COLO829 (cell line): ENCODE measurements at places on chromosomes 4 and X.

DNA sequence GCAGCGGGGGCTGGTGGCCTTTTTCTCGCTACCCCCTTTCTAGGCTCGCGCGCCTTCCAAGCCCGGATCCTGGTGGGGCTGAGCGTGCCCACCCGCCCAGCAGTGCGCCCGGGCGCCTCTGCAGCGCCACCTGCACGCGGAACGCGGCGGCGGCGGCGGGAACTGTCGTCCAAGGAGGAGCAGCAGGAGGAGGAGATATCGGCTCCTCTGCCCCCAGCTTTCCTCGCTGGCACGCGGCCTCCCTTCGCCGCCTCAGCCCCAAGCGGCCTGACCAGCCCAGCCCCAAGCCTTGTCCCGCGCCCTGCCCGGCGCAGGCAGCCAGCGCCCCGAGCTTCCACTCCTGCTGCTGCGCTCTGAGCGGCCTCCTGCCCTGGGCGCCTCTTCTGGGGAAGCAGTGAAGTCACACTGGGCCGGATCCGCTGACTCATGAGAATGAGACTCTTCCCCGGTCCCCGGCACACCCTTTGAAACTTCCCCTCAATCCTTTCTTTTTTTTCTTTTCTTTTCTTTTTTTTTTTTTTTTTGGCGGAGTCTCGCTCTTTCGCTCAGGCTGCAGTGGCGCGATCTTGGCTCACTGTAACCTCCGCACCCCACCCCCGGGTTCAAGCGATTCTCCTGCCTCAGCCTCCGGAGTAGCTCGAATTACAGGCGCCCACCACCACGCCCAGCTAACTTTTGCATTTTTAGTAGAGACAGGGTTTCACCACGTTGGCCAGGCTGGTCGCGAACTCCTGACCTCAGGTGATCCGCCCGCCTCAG, 10.6 kb upstream of the ELF4 start:
- peak; percentile 70 for DNase-seq

GRCh38 chr4:100295792-100296191, 105.5 kb upstream of the DDIT4L start:
- DNase-seq: no peak

DNA sequence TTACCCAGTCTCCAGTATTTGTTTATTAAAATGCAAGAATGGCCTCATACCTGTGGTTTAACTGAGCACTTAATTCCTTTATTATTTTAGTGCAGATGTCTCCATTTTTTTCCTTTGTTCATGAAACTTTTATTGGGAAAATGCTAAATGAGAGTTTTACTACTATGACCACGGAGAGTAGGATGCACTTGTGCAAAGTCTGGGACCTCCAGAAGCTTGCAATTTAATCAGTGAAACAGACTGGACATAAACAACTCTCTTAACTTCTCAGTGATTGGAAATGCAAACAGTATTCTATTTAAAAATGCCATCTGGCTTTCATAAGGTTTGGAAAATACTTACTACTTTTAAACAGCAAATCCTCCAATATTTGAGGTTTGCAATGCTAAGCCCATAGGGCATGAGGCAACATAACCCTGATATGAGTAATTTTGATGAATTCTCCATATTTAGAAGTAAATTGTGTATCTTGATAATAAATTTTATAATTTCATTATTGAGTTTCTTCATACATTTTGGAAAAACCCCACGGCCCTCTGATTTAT, 718.7 kb upstream of the MAGEB2 start:
- no peak for DNase-seq

DNA sequence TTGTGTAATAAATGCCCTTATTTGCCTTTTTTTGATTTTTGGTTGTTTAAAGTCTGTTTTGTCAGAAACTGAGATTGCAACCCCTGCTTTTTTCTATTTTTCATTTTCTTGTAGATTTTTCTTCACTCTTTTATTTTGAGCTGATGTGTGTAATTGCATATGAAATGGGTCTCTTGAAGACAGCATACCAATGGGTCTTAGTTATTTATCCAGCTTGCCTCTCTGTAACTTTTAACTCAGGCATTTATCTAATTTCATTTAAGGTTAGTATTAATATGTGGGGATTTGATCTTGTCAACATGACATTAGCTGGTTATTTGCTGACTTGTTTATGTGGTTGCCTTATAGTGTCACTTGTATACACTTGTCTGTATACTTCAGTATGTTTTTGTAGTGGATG, 378.0 kb downstream of the CPXCR1 start:
- no peak for DNase-seq

DNA sequence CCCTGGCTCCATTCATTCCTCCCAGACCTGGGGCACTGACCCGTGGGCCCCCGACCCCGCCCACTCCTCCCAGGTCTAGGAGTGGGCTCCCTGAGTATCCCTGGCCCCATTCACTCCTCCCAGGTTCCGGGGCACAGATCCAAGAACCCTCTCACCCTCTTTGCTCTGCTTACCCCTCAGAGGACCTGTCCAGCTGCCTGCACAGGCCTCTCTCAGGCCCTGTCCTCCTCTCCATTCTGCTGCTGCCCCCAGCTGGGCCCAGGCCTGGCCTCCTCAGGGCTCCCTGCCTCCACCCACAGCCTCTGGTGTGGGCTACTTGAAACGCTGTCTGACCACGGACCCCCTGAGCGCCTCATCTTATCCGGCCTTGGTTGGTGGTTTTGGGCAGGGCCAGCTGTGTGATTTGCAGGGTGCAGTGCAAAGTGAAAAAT, 217.7 kb upstream of the PSAPL1 start:
- DNase-seq: no peak

GRCh38 chr4:85298037-85298436, 176.9 kb upstream of the ARHGAP24 start:
- DNase-seq: no peak

GRCh38 chrX:112083624-112084326, 1.2 kb upstream of the TRPC5 start:
- DNase-seq: no peak

GRCh38 chr4:138759554-138759902, 256.1 kb upstream of the NOCT start:
- no peak for DNase-seq

GRCh38 chr4:3656416-3657356, 109.5 kb upstream of the ADRA2C start:
- no peak for DNase-seq

DNA sequence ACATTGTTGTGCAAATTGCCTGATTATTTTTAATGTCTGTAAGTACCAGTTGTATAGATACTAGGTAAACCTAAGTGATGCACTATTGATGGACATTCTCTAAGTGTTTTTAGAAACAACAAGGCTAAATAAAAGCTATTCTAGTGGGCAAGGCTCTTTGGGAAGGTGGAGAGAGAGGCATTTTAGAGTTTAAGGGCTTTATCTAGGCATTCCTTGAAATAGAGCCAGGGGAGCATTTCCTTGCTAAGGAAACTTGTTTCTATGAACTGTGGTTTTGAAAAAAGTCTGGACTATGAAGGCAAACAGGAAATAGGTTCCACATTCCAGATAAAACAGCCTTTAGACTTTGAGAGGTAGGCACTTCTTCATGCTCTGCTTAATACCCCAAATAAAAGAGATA, 23.8 kb downstream of the BMX start:
- no peak for DNase-seq

GRCh38 chr4:185992585-185992984, 76.4 kb upstream of the TLR3 start:
- no peak for DNase-seq

GRCh38 chrX:41033299-41033698, 51.9 kb upstream of the USP9X start:
- DNase-seq: no peak

DNA sequence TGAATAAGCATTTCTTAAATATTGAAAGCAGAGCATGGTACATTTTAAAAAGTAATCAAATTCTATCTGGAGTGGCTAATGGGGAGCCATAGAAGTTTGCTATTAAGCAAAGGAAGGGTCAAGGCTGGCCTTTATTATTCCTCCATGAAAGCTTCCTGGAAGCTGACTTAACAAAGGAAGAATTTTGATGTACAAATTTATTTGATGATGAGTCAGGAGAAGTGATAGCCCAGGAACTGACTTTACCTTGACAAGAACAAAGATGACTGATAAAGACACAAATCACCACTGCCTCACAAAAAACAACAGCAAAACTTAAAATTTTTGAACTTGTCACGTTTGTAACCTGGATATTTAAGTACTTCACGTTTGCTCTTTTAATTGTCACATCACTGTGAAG, 872.1 kb downstream of the PCDH7 start:
- DNase-seq: no peak

DNA sequence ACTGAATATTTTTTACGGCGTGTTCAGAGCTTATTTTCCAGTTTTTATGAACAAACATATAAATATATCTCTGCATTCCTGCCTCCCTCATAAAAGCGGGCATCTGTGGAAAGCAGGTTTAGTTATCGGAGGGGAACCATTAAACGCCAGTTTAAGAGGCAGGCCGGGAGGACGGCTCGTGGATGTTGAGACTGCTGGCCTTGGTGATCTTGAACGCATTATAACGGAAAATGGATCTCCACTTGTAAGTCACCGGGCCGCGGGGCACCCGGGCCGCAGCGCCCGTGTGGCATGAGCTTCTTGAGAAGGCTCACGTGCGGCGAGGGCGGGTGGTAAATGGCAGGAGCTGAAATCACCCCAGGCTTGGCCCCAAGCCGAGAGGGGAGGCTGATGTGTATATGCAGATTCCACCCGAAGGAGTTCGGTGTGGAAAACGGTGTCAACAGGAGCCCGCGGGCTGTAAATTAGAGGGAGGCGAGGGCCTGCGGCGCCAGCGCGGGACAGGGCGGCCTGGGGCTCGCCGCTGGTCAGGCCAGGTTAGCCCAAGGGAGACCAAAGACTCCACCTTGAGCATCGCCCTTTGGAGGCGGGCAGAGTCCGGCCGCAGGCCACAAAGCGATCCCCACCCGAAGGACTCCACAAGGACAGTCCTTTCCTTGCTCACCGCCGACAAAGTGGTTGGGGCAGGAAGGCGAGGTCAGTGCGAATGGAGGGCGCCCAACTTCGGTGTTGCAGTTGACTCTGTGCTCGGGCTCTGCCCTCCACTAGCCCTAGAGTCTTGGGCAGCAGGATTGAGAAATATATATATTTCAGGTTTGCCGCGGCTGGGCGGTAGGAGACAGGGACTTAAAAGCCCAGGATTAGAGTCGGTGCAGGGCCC, 1.3 kb upstream of the HAND2 start:
- no peak for DNase-seq

DNA sequence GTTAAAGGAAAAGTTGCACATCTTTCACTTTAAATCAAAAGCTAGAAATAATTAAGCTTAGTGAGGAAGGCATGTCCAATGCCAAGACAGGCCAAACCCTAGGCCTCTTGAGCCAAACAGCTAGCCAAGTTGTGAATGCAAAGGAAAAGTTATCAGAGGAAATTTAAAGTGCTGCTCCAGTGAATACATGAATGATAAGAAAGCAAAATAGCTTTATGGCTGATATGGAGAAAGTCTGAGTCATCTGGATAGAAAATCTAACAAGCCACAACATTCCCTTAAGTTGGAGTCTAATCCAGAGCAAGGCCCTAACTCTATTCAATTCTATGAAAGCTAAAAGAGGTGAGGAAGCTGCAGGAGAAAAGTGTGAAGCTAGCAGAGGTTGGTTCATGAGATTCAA, 23.8 kb downstream of the NPFFR2 start:
- no peak for DNase-seq

GRCh38 chrX:51866210-51866609, 27.2 kb upstream of the MAGED1 start:
- peak; percentile 54 for DNase-seq

- DNase-seq: no peak
Measured at GRCh38 chrX:148976571-148977400, 476.4 kb downstream of the AFF2 start.

GRCh38 chr4:181796502-181796901, 446.7 kb upstream of the TENM3 start:
- no peak for DNase-seq

DNA sequence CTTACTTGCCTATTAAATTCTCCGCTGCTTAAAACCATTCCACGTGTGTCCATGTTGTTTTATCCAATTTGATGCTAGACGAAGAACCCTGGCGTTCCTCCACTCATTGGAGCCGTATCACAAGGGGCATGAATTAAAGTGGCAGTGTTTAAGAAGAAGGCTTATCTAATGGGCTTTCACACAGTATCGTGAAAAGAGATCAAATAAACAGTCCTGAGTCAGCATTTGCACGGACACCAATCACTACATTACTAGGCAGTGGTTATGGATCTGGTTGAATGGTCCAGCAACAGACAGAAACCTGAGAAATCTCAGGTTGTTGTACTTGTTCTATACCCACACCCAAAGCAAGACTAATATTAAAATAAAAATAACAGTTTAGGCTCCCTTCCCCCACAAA, 671.6 kb downstream of the FAT4 start:
- no peak for DNase-seq

- DNase-seq: no peak
Measured at GRCh38 chr4:81498551-81499099, 26.9 kb upstream of the RASGEF1B start.

DNA sequence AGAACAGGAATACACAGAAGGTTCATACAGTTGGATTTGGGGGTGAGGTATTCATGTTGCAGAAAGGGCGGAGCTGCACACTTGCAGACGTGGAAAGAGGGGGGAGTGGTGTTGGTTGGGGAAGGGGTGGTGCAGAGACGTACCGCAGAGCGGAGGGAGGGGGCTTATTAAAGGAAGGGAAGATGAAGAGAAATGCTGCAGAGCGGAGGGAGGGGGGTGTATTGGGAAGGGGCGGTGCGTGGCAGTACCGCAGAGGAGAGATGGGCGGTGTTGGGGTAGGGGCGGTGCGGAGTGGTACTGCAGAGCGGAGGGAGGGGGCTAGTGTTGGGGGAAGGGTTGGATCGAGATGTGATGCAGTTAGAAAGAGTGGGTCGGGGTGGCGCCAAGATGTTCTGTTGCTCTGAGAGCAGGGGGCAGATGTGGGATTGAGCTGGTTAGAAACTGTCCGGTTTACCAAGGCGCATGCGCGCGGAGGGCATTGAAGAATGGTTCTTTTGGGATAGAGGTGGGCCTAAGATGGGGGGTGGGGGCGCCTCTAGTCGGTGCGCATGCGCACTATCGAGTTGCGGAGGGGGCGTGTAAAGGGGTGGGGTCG, 900 bp downstream of the TRO start:
- peak; percentile 33 for DNase-seq

DNA sequence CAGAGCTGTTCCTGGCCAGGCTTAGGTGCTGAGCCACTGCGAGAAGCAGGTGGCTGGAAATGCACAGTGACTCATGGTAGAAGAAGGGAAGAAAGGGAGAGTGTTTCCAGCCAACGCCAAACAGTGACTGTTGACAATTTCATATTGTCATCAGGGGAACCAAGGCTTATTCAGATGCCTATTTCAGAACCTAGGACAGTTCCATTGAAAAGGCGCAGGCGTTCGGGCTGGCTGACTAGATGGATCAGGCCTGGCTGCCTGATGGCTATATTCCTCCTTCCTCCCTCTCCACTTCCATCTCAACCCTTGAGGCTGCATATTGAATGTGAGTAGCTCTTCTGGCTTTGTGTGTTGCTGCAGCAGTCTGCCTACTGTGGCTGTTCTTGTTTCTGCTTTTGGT, 73.0 kb upstream of the FRMPD4 start:
- peak; percentile 12 for DNase-seq

DNA sequence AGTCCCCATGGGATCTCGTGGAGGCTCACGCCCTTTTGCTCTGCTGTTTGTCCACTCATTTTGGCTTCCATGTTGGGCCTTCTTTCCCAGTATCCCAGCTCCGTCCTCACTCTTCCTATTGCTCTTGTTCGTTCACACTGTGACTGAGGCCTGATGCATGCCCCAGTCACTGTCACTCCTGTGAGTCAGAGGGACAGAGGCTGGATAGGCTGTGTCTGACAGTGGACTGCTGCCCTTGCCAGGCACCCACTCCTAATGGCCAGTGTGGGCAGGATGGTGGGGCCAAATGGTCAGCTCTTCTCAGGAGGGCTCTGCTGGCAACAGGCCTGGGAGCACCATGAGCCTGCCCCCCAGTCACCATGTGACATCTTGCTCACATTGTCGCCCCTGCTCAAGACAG, 40.0 kb downstream of the HADH start:
- DNase-seq: no peak
